ENCODE measurements at places on chromosomes 2 and 18.
A peak's percentile ranks its signal among the peaks of the same experiment; 100 is the strongest.

DNA sequence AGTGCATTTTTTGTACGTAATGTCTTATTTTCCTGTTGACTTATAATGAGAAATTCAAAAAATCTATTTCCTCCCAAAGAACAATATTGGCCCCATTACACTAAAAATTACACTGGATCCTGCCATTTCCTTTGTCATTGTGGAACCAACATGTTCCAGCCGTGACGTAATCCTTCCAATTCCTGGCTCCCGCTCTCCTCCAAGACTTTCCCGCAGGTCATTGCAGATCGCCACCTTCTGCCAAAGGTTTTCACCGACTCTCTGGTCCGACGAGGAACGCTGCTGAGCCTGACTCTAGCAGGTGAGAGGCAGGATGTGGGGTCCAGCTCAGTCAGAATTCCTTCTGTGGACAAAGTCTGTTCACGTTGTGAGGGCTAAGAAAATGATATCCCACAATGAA is 38.0 kb downstream of the PTGR3 start:
- DNase-seq = no peak

DNA sequence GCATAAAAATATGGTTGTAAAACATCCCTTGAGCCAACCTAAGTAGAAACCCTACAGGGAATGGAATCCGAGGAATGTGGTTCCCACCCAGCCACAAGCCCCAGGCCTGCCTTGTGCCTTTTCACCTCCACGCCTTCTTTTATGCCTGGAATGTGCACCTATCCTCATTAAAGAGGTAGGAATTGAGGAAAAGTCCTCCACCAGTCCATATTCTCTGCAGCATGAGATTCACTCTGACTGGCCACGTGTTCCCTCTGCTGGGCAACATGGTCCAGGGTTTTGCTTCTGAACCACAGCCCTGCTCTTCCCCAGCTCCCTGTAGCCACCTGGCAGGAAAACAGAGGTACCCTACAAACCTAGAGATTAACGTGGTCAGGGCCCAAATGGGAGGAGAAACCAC is 787.9 kb upstream of the RAB6C start:
- DNase-seq = no peak

- no peak for DNase-seq
Observed at GRCh38 chr18:79949697-79950487, 1.6 kb downstream of the SLC66A2 start.

GRCh38 chr2:105760191-105760590 is 15.5 kb downstream of the NCK2 start:
- no peak for DNase-seq

DNA sequence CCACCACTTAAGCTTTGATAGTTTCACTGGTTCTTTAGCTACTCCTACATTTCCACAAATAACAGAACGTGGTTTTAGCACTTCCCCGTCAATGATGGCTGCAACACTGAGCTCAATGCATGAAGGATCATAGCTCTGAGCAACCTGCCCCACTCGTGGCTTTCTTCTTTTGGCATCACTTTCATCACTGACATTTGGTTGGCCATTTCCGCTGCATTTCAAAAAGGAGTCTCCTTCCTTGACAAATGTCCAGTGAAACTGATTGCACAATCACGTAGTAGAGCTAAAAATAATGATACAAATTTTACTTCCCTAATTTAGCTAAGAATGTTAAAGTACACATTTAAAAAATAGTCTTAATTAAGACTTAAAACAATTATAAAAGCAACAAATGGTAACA is 205.2 kb upstream of the HDAC4 start:
- no peak for DNase-seq

GRCh38 chr2:40244675-40245074 is 207.2 kb downstream of the SLC8A1 start:
- DNase-seq = peak; percentile 81

DNA sequence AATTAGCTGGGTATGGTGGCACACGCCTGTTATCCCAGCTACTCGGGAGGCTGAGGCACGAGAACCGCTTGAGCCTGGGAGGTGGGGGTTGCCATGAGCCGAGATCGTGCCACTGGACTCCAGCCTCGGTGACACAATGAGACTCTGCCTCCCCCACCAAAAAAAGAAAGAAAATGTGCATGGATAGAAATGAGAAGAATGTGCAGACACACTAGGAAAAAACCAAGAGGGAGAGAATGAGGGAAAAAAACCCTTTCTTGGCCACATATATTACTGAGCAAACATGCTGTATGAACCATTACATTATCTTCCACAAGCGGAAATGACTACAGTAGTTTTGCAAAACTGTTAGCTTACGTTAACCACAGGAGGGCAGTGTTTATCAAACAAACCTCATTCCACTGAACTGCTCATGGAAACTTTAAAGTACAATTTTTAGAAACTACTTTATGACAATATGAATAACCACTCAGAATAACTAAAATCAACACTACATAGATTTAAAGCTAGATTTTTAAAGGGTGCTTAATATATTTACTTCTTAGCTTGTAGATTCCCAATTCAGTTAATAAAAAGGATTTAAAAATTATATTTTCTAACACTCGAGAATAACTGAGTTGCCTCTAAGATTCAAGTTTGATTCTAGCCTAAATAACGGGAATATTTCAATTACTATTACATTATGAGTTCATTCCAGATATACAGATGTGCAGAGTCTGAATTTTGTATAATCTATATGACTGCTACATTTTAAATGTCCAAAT is 26.4 kb downstream of the ASXL2 start:
- DNase-seq = peak; percentile 74

- DNase-seq = no peak
Observed at GRCh38 chr2:143140864-143141661, 11.8 kb downstream of the ARHGAP15 start.

GRCh38 chr2:162062559-162062958 is 11.5 kb downstream of the DPP4 start:
- DNase-seq = no peak

DNA sequence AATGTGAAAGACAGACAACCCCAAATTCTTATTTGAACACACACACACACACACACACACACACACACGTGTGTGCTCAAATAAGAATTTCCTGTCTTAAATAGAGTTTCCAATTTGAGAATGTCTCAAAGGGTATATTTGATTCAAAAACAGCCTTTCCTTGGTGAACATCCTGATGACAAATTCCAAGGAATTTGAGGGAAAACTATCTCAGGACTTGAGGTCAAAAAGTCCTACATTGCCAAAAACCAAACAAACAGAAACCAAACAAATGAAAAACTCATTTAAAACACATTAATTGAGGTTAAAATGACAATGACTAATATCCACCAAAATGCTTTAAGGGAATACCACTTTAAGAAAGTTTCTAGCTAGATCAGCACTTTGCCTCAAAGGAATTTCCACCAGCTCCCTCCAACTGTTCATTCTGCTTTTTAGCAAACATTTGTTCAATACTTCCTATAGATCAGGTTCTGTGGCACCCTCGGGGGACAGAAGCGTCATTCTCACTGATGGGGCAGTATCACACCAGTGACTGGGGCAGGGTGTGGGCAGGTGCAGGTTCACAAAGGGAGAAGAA is 232.1 kb upstream of the TRIB2 start:
- peak; percentile 50 for DNase-seq

GRCh38 chr18:45719106-45719505 is 4.9 kb upstream of the SLC14A1 start:
- no peak for DNase-seq

DNA sequence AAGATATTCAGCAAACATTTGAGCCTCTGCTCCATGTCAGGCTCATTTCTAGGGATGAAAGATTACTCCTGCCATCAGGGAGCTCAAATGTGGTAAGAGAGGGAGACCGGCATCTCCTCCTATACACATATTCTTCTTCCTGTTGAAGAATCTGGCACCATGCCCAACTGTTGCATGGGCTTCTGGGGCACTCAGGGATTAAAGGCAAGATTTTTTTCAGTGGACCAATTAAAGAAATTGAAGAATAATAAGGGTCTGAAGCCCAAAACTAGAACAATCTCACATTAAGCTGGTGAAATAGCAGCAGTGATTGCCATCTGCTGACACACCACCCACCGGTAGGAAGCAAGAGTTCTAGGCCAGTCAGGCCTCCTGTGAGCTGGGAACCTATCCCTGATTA is 145.4 kb upstream of the LYPD6 start:
- DNase-seq = no peak

DNA sequence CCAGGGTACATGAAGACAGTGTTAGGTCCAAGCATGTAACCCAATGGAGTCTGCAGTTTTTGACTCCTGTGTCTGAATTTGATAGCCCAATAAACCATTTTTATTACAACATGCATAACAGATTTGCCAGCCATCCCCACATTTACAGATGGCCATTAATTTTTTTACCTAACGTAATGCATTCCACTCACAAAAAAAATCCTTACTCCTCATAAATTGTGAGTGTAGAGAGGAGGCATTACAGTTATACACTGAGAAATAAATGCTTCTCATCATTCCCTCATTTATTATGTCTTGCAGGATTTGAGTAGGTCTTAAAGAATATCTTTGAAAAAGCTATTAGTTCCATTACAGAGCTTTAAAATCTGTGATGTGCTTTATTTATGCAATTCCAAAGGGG is 193.8 kb downstream of the CMPK2 start:
- no peak for DNase-seq

GRCh38 chr2:152344579-152345195 is 9.7 kb downstream of the FMNL2 start:
- no peak for DNase-seq

- no peak for DNase-seq
Observed at GRCh38 chr2:18398833-18399232, 161.6 kb downstream of the RDH14 start.

GRCh38 chr2:148814860-148815419 is 60.1 kb upstream of the KIF5C start:
- peak; percentile 18 for DNase-seq

DNA sequence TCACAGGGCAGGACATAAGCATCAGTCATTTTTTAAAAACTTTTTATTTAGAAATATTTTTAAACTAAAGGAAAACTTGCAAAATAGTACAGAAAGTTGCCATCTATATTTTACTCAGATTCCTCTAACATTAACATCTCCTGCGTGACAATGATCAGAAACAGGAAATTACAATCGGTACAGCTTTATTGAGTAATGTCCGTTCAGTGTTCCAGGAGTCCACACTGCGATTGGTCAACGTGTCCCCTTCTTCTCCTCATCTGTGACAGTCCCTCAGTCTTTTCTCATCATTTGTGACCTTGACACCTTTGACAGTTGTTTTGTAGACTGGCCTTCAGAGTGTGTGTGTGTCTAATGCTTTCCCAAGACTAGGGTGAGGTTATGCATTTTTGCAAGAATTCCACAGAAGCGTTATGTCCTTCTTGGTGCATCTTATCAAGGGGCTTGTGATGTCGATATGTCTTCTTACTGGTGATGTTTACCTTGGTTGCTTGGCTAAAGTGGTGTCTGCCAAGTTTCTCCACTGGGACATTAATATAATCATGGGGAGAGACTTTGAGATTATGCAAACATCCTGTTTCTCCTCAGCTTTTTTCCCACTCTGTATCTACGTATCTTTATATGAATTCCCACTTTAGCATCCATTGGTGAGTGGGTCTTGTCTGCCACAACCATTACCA is 21.4 kb upstream of the TMEM177 start:
- DNase-seq = no peak

- DNase-seq = no peak
Observed at GRCh38 chr18:31649449-31649848, 34.9 kb downstream of the B4GALT6 start.

GRCh38 chr2:27076323-27076722 is 2.1 kb upstream of the EMILIN1 start:
- no peak for DNase-seq

DNA sequence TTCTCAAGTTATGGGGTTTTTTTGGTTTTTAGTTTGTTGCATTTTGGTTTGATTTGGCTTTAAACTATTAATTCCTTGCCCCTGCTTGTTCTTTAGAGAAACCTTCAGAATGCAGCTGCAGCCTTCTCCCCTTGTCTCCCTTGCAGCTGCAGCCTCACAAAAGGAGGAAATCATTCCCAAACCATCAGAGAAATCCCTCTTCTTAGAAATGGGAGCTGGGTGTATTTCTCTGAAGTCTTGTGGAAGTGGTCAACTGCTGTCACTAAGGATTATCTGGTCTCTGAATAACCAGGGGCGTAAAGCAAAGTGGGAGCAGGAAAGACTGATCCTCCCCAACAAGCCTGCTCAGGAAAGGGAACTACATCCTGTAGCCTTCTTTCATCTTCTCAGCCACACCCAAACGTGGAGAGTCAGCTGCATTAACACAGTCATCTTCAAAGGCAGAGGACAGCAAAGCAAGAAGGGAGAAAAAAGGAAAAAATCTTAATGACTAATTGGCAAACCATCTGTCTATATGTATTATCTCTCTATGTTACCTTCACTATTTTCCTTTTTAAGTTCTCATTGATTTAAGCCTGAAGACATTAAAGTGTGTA is 1834.1 kb upstream of the PIK3C3 start:
- no peak for DNase-seq

DNA sequence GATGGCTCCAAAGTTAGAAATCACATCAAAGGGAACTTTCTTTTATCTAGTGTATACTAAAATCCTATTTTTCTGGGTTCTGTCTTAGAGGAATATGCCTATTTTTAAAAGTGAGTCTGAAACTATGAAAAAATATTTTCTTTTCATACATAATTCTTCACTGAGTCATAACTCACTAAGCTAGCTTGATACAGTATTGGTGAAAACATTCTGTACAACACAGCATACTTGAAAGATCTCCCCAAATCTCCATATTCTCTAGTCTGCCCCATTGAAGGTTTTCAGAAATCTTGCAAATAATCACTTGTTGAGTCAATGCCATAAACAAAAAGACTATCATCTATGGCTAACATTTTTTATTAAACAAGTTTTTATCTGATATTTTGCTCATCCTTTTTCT is 44.5 kb downstream of the COL3A1 start:
- peak; percentile 48 for DNase-seq

- peak; percentile 12 for DNase-seq
Observed at GRCh38 chr18:53380063-53380639, 844.3 kb downstream of the MBD2 start.

- DNase-seq = no peak
Observed at GRCh38 chr2:136207030-136207623, 89.2 kb upstream of the CXCR4 start.

DNA sequence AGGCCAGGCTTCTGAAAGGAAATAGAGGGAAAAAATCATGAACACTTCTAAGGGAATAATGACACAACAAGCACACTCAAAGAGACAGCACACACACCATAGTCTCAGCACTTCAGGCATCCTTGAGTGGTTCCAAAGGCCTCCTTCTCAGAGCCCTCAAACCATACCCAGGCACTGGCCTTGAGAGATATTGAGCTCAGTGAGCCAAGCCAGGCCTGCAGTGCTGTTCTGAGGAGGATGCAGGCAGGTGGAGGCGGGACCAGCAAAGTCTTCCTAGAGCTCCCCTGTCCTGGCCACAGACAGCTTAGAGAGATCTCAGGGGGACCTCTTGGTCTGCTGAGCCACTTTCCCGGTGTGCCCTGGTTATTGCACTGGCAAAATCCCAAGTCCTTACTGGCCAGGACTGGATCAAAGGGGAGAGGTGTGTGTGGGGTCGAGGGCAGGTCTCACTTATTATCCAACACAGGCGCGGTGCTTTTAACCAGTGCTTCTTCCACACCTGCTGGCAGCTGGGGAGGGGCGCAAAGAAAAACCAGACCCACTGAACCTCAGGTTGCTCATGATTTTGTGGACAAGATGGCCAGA is 86.8 kb upstream of the HAAO start:
- DNase-seq = no peak

- DNase-seq = no peak
Observed at GRCh38 chr2:47803770-47804169, 20.8 kb downstream of the MSH6 start.
